ENCODE measurements at places on chromosomes 16 and 17. TPM values are rescaled to one million over a fixed set of nuclear protein-coding genes. Genes with fewer than 3 reads are reported as not detected.

- DNase-seq, result no peak
Measured at GRCh38 chr17:16820979-16821543, 131.0 kb downstream of the CCDC144A start.

DNA sequence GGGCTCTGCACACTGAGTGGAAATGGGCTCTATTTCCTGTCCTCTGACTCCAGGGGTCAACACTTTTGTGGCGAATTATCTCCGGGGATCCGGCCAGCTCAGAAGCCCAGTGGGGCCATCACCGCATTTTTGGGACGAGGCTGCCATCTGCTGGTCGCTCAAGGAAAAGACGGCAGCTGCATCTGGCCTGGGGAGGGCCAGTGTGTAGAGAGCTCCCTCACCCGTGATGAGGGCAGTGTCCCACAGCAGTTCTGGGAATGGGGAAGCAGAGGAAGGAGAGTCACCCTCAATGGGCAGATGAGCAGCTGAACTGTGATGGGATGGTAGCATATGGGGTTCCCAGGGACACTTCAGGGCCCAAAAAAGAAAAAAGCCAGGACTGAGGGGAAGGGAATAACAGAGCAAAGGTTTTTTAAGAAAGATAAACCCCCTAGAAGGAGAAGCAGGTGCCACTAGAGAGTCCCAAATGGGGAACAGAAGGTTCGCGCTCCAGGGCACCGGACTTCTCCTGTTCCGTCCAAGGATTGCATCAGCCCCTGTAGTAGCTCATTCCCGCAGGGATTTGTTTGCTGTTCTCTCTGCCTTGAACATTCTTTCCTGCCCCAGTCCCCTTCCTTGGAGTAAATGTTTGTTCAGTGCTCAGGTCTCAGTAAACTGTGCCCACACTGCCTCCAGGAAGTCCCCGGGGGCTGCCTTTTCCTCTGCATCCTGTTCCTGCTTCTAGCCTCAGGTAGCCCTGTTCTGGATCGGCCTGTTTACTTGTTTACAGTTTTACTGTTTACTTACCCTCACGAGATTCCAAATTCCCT lies 9.3 kb upstream of the ABCC12 start:
- DNase-seq, result peak; percentile 51

DNA sequence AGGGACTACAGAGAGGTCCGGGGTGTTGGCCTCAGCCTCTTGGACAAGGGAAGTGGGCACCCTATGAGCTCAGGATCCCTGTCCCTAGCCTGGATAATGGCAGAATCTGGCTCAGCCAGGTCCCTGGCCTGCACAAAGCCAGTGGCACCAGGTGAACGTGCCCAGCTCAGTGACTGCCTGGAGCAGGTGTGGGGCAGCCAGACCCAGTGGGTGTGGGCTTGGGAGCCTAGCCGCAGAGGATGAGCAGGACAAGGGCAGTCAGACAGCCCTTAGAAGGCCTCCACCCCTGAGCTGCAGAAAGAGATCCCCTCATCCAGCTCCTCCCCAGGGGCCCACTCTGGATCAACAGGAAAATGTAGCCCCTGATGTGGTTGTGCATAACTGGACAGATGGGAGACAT lies 585.3 kb downstream of the KCNJ18 start:
- no peak for DNase-seq

DNA sequence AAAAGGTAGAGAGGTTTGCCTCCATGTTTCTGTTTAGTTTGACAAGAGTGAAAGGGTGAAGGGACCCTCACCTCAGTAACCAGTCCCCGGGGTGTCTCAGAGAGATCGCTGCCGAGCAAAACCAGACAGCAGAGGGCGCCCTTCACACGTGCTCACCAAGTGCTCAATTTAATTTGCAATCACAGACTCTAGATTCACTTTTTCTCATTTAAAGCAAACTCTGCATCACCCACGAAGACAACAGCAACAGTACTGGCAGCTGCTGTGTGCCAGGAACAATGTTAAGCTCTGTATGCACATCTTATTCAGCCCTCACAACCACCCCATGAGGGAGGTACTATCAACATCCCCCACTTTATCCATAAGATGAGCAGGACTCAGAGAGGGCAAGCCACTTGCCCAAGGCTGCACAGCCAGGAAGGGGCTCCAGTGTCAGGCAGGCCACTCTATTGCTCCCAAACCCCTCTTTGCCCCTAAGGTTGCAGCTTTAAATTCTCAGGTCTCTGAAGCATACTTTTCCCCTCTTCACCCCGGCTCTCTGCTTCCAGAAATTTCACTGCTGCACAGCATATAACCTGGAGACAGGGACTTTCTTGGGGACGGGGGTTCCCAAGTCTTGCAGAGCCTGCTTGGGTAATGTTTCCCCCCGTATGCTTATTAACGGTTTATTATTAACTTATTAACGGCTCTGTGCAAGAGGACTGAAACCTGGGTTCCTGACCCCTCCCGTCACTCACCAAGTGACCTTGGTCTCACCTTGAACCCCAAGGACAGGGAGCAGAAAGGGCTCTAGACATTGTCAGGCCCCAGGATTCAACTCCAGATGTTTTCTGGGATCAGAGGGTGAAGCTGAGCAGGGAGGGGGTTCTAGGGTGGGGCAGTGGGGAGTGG lies 70.9 kb downstream of the CNGB1 start:
- peak; percentile 61 for DNase-seq

GRCh38 chr16:59126486-59126885 lies 392.4 kb upstream of the GOT2 start:
- DNase-seq, result no peak

DNA sequence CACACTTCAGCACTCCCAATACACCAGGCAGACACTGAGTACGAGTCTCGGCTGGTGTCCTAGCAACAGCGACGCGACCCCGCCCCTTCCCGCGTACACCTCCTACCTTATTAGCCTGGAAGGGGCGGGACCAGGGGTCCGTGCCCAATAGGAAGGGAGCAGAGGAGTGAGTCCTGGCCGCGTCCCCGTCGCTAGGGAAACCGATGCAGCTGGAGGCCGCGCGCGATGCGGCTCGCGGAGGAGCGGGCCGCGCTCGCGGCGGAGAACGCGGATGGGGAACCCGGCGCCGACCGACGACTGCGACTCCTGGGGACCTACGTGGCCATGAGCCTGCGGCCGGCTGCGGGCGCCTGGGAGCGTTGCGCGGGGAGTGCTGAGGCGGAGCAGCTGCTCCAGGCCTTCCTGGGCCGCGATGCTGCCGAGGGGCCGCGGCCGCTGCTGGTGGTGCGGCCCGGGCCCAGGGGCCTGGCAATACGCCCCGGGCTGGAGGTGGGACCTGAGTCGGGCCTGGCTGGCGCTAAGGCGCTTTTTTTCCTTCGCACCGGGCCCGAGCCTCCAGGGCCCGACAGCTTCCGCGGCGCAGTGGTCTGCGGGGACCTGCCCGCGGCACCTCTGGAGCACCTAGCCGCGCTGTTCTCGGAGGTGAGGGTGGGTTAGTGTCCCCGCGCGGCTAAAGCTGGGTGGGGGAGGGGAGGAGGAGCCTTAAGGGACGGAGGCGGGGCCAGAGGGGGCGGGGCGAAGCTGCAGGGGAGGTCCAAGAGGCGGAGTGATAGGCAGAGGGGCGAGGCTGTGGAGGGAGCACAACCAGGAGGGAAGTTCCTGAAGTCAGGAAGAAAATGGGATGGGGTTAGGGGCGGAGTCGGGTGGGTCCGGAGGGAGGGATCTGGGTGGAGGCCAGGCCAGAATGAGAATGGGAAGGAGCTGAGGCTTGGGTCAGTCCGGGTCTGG lies at the start of gene DNAH9:
DNAH9 (plus strand) TSS at position 197 of the 948 bp plus-strand sequence; CDS start at position 226, 29 bp downstream.
- DNase-seq, result peak; percentile 95

DNA sequence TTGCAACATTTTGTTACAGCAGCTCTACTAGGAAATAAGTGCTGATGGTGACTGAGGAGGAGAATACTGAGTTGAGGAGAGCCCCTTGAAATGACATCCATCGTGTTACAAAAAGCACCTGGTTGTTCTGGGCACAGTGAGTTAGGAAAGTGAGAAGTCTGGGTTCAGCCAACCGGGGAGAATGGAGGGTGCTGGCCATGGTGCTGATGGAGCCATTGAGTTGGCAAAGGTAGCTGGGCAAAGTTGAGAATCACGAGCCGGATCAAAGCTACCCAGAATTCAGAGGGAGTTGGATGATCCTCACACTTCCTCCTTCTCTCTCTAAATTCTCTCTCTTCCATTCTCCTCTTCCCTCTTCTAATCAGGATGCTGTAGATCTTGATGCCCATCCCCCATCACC lies 35.0 kb upstream of the ASIC2 start:
- peak; percentile 25 for DNase-seq

GRCh38 chr17:56465886-56466285 lies 127.6 kb upstream of the NOG start:
- DNase-seq, result no peak

GRCh38 chr16:67579686-67580085 lies 17.4 kb downstream of the CTCF start:
- DNase-seq, result no peak

- no peak for DNase-seq
Measured at GRCh38 chr17:80265205-80266068, 4.8 kb downstream of the RNF213 start.

- no peak for DNase-seq
Measured at GRCh38 chr17:30363715-30364202, 15.0 kb upstream of the CPD start.

DNA sequence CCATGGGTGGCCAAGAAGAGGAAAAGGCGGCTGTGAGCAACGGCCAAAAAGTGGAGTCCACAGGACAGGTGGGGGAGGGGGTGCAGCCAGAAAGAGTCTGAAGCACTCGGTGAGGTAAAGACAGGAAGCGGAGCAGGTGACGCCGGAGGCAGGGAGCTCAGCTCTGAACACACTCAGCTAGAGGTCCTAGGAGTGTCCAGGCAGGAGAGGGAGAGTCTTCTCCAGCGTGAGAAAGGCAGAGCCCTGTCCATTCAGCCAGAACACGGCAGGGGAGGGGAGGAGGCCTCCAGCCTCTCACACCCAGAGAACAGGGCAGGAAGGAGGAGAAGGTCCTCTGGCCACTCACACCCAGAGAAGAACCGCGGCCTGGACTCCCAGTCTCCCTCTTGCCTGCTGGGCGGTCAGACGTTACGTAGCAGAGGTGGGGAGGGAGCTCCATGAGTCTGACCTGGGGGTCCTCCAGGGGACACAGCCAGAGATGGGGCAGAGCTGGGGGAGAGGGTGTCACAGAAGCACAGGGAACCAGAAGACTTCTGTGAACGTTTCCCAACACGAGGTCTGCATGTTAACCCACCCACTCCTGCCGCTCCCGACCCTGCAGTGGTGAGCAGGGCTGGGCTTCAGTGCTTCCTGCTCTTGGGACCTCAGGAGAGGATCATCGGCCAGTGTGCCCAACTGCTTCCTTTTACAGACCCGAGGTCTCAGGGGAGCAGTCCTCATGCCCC lies 89.2 kb downstream of the ABR start:
- DNase-seq, result no peak

GRCh38 chr17:63537991-63538692 lies 12.1 kb upstream of the DCAF7 start:
- no peak for DNase-seq

DNA sequence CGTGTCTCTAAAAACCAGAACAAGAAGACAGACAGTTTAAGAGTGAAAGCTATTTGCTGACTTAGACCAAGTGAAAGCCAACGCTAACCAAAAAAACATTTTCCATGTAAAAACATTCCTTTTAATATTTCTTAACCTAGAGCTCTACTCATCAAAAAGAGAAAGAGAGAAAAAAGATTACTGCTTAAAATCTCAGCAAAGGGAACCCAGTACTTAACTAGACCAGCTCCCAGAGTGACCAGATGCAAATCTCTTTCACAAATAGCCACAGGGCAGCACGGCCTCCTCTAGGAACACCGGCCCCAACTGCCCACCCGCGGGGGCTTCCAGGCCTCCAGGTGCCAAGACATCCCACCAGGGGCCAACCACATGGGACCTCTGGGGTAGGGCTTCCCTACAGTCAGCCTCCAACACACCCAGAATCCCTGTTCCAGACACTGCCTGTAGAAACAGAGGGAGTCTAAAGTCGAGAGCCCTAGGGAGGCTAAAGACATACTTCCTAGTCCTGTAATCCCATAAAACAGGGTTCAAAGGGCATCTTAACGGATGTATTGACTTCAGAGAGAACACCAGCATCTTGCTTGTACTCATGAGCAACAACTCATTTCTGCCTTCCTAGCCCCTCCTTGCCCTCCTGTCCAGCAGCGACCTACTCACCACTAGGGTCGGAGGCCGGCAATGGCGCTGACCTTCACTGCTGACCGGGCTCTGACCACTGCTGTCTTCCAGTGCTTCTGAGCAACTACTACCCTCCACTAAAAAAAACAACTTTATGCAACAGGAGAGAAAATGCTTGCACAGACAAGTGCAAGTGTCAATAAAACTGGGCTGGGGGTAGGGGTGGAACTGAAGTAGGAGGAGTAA lies 21.3 kb downstream of the ZCCHC14 start:
- no peak for DNase-seq

- no peak for DNase-seq
Measured at GRCh38 chr16:23724096-23724784, 11.2 kb upstream of the ERN2 start.

- DNase-seq, result no peak
Measured at GRCh38 chr17:50719924-50720794, 756 bp downstream of the LUC7L3 start.

GRCh38 chr17:72063756-72064450 lies 56.9 kb upstream of the SOX9 start:
- DNase-seq, result no peak

GRCh38 chr17:56099649-56100048 lies 53.6 kb upstream of the ANKFN1 start:
- no peak for DNase-seq

- no peak for DNase-seq
Measured at GRCh38 chr16:89256651-89257254, 39.2 kb downstream of the ZNF778 start.

DNA sequence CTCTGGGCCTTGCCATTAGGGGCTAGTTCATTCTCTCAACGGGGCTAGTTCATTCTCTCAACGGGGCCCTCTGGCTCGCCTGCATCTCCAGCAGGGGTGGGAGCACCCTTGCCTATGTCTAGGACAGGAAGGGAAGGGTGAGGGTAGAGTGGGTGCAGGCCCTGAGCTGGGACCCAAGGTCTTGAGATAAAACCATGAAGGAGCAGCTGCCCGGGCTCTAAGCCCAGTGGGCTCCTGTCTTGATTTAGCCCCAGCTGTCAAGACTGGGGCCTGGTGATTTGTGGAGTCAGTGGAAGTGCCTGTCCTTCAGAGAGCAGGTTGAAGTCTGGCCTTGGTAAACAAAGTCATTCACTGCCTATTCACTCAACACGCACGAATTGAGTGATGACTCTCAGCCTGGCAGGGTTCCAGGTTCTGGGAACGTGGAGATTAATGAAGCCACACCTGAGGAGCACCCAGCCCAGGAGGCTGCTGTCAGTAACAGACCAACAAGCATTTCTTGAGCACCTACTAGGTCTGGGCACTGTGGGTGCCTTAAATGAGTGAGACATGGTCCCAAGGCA lies 35.4 kb downstream of the WNT3 start:
- no peak for DNase-seq

BCL6B gene
- polyA plus RNA-seq, result 23.7 TPM

COG1 gene
- polyA plus RNA-seq, result 49.3 TPM

KRTAP16-1 gene
- not detected for polyA plus RNA-seq

BAIAP2 gene
- 47.5 TPM for polyA plus RNA-seq

TSPOAP1 gene
- polyA plus RNA-seq, result 46.5 TPM

GGT6 gene
- 6.8 TPM for polyA plus RNA-seq

ERBB2 gene
- 158 TPM for polyA plus RNA-seq

CHST6 gene
- 1.1 TPM for polyA plus RNA-seq

MEOX1 gene
- 20.1 TPM for polyA plus RNA-seq

NOS2 gene
- 1.6 TPM for polyA plus RNA-seq

KRT9 gene
- not detected for polyA plus RNA-seq

CDR2L gene
- 8.0 TPM for polyA plus RNA-seq

SOST gene
- polyA plus RNA-seq, result 56.9 TPM

MARF1 gene
- 65.2 TPM for polyA plus RNA-seq

ARL16 gene
- polyA plus RNA-seq, result 46.4 TPM

SERPINF2 gene
- polyA plus RNA-seq, result 78.3 TPM

AP1G1 gene
- 99.5 TPM for polyA plus RNA-seq
